ENCODE measurements at places on chromosomes 7 and 10.

DNA sequence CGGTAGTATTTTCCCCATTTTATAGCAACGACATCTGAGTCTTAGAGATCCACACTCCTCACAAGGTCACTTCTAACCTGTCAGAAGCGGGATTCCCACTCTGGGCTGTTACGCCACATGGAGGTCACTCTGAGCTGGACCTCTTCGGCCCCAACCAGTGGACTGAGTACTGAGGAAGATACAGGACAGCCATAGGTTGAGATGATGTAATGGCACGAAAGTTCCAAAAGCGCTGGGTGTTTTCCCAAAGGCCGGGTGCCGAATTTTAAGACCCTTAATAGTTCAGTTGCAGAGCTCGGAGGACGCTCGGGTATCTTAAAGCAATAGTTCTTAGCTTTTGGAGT lies 699 bp downstream of the GHITM start:
- peak; percentile 75 for DNase-seq

- no peak for DNase-seq
Observed at GRCh38 chr10:76769582-76769981, 868.0 kb downstream of the KCNMA1 start.

- peak; percentile 8 for DNase-seq
Observed at GRCh38 chr7:15832996-15833395, 146.5 kb upstream of the MEOX2 start.

GRCh38 chr7:158500651-158501052 lies 87.0 kb downstream of the PTPRN2 start:
- no peak for DNase-seq

DNA sequence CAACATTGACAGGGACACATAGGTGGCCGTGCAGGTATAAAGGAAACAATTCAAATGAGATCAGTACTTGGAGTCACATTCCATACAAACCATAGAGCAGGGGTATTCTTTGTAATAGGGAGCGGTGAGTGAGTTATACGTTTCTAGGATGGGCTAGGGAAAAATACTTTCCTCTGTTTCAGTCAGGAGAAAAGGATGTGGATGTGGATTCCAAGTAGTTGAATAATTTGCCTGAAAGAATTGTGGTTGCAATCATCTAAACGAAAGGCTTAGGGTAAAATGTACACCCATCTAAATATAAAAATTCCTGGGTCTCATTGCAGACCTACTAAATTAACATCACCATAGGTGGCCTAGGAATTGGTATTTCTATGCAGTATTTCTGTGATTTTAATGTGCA lies 270.7 kb upstream of the IGFBP3 start:
- no peak for DNase-seq

GRCh38 chr7:10346032-10346431 lies 627.6 kb upstream of the PHF14 start:
- no peak for DNase-seq

DNA sequence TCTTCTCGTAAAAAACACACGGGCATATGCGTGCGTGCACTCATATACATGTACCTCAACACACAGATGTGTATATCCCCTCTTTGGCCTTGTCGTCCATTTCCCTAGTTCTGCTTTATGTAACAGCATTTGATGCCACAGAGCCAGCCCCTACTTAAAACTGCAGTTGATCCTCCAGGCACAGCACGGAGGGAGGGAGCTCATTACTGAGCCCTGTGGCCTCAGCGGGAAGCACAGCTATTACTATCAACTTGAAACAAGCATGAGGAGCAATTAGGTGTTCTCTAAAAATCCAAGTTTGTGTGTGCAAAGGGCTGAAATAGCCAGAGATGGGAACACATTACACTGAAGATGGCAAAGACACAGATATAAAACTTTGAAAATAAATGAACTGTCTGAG lies 580.9 kb downstream of the GLRX3 start:
- no peak for DNase-seq

GRCh38 chr10:124864421-124865193 lies 63.0 kb downstream of the ABRAXAS2 start:
- DNase-seq, result no peak

GRCh38 chr7:75854233-75854632 lies 24.6 kb upstream of the RHBDD2 start:
- no peak for DNase-seq

GRCh38 chr7:123433665-123434064 lies 100.7 kb downstream of the IQUB start:
- DNase-seq, result no peak

- DNase-seq, result no peak
Observed at GRCh38 chr10:61465901-61466632, 12.9 kb upstream of the TMEM26 start.

DNA sequence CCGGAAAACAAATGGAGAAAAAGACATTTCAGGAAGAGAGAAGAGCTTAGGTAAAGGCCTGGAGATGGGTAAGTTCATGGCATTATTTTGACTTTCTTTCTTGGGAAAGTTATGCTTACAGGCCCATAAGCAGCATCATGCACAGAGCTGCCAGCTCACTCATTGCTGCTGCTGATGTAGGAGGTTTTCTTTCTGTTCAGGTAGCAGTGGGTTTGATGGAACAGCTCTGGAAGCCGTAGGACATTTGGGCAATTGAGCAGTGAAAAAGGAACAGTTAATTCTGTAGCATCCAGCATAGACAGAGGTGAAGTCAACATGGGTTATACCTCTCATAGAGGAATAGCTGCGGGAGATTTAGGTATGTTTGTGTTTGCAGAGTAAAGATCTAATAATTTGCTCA lies 3.3 kb downstream of the CHN2 start:
- no peak for DNase-seq

DNA sequence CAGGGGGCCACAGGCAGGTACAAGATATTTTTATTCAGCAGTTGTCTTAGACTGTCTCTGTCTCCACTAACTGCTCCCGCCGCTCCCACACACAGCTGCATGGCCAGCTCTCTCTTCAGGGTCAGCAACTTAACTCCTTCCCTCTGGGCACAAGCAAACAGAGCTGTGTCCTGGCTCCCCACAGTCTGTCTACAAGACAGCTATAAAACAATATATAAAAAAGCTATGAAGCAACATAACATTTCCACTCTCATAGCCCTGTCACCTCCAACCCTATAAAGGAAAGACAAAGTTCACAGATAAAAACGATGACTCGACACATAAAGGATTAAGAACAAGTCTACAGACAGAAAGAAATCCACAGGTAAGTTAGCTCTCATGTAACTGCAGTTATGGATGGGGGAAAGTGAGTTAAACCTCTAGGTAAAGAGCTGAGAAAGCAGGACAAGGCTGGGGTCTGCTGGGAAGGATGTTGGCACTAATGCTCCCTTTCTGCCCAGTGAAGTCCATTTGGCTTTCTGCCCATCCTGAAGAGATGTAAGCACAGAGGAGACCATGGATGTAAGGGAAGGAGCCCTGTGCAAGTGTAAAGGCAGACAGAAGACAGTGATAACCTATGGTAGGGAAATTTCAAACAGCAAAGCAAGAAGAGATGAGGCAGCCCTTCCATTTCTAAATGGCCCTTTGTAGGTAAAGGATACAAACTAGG lies 27.0 kb downstream of the RAPGEF5 start:
- DNase-seq, result no peak

- no peak for DNase-seq
Observed at GRCh38 chr7:9127901-9128300, 694.5 kb downstream of the NXPH1 start.

DNA sequence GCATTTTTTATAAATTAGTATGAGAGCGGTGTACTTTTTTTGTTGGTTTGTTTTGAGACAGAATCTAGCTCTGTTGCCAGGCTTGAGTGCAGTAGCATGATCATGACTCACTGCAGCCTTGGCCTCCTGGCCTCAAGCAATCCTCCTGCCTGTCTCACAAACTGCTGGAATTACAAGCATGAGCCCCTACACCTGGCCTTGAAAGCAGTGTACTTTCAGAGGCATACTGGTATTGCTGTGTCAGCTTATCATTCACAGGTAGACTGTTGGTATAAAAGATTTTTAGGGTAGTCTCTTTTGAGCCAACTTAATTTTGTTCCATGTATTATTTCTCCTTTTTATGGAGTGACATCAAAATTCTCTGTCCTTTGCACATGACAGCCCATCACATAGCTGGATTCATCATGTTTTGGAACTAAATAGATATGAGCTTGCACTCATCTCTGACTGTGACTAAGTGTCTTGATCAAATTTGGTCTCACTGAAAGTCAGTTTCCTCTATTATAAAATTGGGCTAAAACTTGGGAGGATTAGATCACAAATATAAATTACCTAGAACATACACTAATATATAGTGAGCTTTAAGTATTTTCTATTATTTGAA lies 12.4 kb downstream of the GNAT3 start:
- DNase-seq, result peak; percentile 33

- DNase-seq, result no peak
Observed at GRCh38 chr7:39417642-39418041, 148.6 kb upstream of the YAE1 start.

GRCh38 chr7:143015926-143016490 lies 10.9 kb downstream of the OR9A2 start:
- DNase-seq, result no peak

- DNase-seq, result no peak
Observed at GRCh38 chr10:21039721-21040120, 142.6 kb upstream of the NEBL start.

DNA sequence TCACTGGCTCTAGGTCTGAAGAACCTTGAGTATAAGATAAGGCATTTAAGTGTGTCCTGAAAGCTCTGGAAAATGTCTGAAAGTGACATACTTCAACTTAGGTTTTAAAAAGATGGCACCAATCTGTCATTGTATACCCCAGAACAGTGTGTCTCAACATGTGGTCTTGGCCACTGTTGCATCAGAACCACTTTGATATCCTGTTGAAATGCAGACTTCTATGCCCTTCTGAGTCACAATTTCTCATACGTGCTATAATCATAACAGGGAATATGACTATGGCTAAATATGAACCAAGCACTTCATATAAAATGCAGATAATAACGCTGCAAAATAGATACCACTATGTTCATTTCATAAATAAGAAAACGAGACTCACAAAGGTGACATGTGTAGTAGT lies 38.0 kb upstream of the GPAM start:
- no peak for DNase-seq

DNA sequence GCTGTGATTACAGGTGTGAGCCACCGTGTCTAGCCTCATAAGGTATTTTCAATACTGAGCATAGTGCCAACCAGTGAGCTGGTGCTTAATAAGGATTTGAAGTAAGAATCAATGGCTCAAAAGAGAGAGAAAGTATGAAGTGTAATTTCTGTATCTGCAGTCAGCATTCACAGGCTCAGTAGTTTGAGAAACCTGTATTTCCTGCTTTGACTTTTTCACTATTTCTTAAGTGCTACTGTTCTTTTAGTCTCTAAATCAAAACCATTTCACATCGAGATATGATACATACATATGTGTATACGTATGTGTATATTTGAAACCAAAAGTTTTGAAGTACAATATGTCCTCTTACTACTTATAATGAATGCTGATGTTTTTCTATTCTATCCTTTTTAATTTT lies 189.9 kb downstream of the PPP1R9A start:
- DNase-seq, result no peak

- DNase-seq, result no peak
Observed at GRCh38 chr10:78579995-78580394, 488.8 kb upstream of the ZMIZ1 start.

DNA sequence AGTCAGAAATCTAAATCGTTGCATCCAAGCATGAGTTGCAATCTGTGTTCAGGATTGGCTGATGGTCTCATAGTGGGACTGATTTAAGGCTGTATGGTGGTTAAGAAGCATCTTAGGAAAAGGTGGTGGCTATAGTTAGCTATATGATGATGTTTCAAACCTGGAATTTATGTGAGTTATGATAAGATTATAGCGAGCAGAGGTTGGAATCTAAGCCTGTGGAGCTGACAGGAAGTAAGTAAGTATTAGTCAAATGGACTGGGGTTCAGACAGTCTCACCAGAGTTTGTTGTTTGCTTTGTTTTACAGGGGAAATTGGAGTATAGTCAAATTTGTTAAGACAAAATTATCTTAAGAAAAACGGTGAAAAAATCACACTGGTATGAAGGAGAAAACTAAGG lies 56.7 kb downstream of the ANKRD7 start:
- DNase-seq, result no peak

- DNase-seq, result no peak
Observed at GRCh38 chr10:102832987-102833386, 4.2 kb downstream of the CYP17A1 start.

DNA sequence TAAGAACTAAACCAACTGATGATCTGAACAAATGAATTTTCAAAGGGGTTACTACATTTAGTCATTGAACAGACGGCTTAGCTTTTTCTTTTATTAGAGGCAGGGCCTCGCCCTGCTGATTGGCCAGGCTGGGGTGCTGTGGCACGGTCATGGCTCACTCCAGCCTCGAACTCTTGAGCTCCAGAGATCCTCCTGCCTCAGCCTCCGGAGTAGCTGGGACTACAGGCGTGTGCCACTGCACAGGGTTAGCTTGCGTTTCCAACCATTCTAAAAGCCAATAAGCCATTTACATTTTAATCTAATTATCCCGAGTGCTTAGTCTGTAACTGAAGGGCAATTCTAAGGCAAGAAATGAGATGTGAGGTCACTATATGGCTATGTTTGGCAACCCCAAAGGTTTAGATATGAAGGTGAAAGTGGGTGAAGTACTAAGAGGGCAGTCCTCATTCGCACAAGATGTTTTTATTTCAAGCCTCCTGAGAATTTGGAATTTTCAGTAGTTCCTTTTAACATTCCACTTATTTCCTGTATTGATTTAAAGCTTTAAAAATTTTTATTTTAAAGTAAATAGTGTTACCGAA lies 1.6 kb upstream of the CDK13 start:
- DNase-seq, result peak; percentile 47

GRCh38 chr10:3095373-3096139 lies 28.2 kb downstream of the PFKP start:
- DNase-seq, result peak; percentile 94

- no peak for DNase-seq
Observed at GRCh38 chr10:113631684-113632367, 32.0 kb downstream of the NRAP start.
